ENCODE measurements at places on chromosomes 3 and 15. TPM values are rescaled to one million over a fixed set of nuclear protein-coding genes. Genes with fewer than 3 reads are reported as not detected.

GRCh38 chr15:67181221-67181639 lies 73.2 kb downstream of the AAGAB start:
- no peaks in the 10 kb centered on the region for H3K27me3 ChIP-seq
- peaks cover 39% of the 10 kb centered on the region for H3K4me1 ChIP-seq
- no peak overlapping the region for H3K4me3 ChIP-seq
- no peak for DNase-seq
- H3K27ac ChIP-seq: no peak overlapping the region
- H3K36me3 ChIP-seq: peaks cover 21% of the 10 kb centered on the region

TGFBR2 gene
- 39.9 TPM for total RNA-seq

CYP8B1 gene
- not detected for total RNA-seq

GRCh38 chr15:51198701-51199232 lies 104.1 kb upstream of the TNFAIP8L3 start:
- H3K4me1 ChIP-seq: no peaks in the 10 kb centered on the region
- DNase-seq: peak; percentile 21
- peaks cover 10% of the 10 kb centered on the region for H3K27me3 ChIP-seq
- no peaks in the 10 kb centered on the region for H3K36me3 ChIP-seq
- no peak overlapping the region for H3K27ac ChIP-seq
- no peak overlapping the region for H3K4me3 ChIP-seq

GRCh38 chr15:90161950-90162361 lies 39.2 kb upstream of the SEMA4B start:
- no peak overlapping the region for H3K27ac ChIP-seq
- H3K4me3 ChIP-seq: no peak overlapping the region
- H3K4me1 ChIP-seq: peaks cover 19% of the 10 kb centered on the region
- no peaks in the 10 kb centered on the region for H3K36me3 ChIP-seq
- no peak for DNase-seq
- H3K27me3 ChIP-seq: no peaks in the 10 kb centered on the region

- peaks cover 6% of the 10 kb centered on the region for H3K4me1 ChIP-seq
- peaks cover 7% of the 10 kb centered on the region for H3K27me3 ChIP-seq
- peak overlapping the region; percentile 62 for H3K4me3 ChIP-seq
- no peak overlapping the region for H3K27ac ChIP-seq
- no peak for DNase-seq
Measured at GRCh38 chr15:64045774-64046420, 388 bp downstream of the DAPK2 start.

GRCh38 chr3:107524326-107524840 lies 1.6 kb downstream of the BBX start:
- H3K4me3 ChIP-seq: peak overlapping the region; percentile 95
- peaks cover 10% of the 10 kb centered on the region for H3K4me1 ChIP-seq
- peaks cover 1% of the 10 kb centered on the region for H3K36me3 ChIP-seq
- DNase-seq: peak; percentile 22

ITGA11 gene
- 193 TPM for total RNA-seq

ZNF860 gene
- total RNA-seq: 3.7 TPM

DNA sequence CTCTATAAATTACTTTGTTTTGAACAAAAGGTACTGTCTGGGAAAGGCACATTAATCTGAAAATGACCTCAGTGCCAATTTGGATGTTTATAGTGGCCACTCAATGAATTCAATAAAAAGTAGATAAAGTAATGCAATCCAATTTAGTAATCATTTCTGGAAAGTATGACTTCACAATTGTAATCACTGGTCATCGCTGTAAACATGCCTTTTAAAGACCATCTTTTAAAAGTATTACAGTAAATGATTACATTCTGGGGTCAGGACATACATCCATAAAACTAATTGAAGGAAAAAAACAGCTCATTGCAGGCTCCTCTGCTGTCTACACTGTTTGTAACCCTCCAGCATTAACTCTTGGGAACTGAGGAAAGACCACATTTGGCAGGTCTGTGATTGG lies 43.2 kb downstream of the HRH1 start:
- H3K36me3 ChIP-seq: no peaks in the 10 kb centered on the region
- no peaks in the 10 kb centered on the region for H3K27me3 ChIP-seq
- no peak overlapping the region for H3K4me3 ChIP-seq
- peaks cover 51% of the 10 kb centered on the region for H3K4me1 ChIP-seq
- DNase-seq: peak; percentile 26

GRCh38 chr3:129558772-129559564 lies 16.0 kb downstream of the H1-8 start:
- no peak overlapping the region for H3K4me3 ChIP-seq
- peak overlapping the region; percentile 6 for H3K27ac ChIP-seq
- no peaks in the 10 kb centered on the region for H3K27me3 ChIP-seq
- peaks cover 40% of the 10 kb centered on the region for H3K4me1 ChIP-seq
- no peaks in the 10 kb centered on the region for H3K36me3 ChIP-seq
- DNase-seq: peak; percentile 59

Measured in astrocyte (in vitro differentiated cells and primary cell).